ENCODE measurements at places on chromosomes 11 and 22. TPM values are rescaled to one million over a fixed set of nuclear protein-coding genes. Genes with fewer than 3 reads are reported as not detected.
A peak's percentile ranks its signal among the peaks of the same experiment; 100 is the strongest.

- DNase-seq = no peak
Observed at GRCh38 chr11:115217726-115218311, 286.4 kb downstream of the CADM1 start.

GRCh38 chr22:49113758-49114157 lies 713.9 kb downstream of the BRD1 start:
- no peak for DNase-seq

RHOG gene
- 33.3 TPM for total RNA-seq

GRCh38 chr11:35914816-35915215 lies 29.0 kb upstream of the LDLRAD3 start:
- DNase-seq = no peak

TM7SF2 gene
- total RNA-seq = 53.2 TPM

DNA sequence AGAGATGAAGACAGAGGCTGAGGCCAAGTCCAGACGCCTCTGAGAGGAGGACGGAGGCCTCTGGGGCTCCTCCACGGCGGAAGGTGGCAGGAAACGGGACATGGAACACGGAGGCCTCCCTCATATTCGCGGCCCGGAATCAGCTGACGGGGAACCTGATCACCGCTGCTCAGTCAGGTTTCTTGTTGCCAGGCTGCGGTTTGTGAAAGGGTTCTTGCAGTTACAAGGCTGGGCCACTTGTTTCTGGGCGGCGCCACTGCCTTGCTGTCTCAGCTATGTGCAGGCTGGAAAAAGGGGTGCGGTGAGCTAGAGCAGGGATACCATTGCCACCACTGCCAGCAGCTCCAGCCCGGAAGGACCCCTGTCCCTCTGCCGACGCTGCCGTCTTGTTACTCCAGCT lies 10.0 kb upstream of the MMP1 start:
- no peak for DNase-seq

GRCh38 chr11:115656669-115657068 lies 152.5 kb upstream of the CADM1 start:
- no peak for DNase-seq

PNPLA5 gene
- total RNA-seq = not detected

GRCh38 chr11:59759900-59760299 lies 4.7 kb downstream of the STX3 start:
- no peak for DNase-seq

DNA sequence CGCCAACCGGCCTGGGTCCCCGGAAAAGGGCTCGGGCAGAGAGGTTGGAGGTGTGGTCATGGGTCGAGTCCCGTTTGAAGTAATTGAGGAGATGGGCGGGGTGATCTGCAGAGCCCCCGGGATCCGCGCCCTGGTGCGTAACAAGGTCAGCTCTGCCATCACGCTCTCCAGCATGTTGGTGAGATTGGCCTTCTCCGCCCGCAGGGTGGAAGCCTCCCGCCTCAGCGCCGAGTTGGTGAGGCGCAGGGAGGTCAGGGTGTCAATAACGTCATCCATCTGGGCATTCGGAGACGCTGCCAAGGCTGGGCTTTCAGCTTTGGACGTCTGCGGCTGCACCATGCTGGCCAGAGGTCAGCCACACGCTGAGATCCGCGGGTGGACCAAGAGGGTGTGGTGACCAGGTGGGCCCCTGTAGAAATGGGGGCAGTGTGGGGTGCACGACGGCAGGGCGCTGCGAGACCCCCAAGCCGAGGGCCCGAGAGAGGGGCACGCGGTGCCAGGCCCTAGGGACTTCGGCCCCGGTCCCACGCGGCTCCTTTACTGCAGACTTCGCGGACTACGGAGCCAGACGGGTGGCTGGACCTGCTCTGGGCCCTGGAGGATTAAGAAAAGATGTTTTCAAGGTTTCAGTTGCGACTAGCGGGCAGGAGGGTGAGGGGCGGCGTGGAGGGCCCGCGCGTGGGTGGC lies 672 bp downstream of the RTL6 start:
- peak; percentile 67 for DNase-seq

DNA sequence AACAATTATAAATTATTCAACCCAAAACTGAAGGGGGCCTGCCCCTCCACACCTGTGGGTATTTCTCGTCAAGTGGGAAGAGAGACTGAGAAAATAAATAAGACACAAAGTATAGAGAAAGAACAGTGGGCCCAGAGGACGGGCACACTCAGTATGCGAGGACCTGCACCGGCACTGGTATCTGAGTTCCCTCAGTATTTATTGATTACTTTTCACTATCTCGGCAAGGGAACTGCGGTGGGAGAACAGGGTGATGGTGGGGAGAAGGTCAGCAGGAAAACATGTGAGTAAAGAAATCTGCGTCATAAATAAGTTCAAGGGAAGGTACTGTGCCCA lies 3.2 kb downstream of the C11orf54 start:
- DNase-seq = no peak

GRCh38 chr11:14212986-14213385 lies 146.0 kb downstream of the RRAS2 start:
- DNase-seq = no peak

DNA sequence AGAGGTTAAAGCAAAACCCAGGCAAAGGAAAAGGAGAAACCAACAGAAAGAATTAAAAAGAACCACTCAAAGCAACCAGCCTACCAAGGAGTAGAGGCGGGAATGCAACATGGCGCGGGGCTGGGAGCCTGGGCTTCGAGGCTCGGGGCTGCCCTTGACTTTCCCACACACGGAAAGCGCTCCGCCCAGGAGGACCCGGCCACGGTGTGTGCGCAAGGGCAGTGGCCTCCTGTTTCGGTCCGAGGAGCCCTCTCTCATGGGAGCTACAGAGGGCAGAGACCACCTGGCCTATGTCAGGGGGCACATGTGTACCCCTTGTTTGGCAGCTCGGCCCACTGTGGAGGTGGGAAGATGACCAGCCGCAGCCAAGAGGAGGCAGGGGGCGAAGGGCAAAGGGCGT lies 55.9 kb downstream of the APOL1 start:
- no peak for DNase-seq

SEZ6L gene
- total RNA-seq = 0.13 TPM

SCUBE2 gene
- 4.4 TPM for total RNA-seq

DNA sequence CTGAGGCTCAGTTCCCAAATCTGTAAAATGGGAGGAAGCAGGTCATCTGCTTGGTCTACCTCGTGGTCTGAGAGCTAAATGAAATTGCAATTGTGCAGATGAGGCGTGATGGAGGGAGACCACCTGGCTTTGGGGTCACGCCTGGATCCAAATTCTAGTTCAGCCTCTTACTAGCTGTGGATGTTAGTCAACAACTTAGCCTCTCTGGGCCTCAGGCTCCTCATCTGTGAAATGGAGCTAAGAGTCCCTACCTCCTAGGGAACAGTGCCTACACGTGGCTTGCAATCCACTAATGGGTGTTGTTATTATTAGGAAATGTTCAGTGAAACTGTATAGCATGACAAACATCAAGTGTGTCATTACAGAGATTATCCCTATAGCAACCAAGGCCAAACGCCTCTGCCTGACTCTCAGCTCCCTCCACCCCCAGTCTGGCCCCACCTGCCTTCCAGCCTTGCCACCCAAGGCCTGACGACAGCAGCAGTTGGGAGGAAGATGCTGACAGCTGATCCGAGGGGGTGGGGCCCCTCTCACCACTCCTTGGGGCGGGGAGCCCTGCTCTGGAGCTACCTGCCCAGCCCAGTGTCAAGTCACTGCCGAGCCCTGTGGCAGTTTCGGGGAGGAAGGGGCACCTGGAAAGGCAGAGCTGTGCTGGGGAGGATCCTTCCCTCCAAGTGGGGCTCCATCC lies 1.7 kb upstream of the RHOD start:
- DNase-seq = peak; percentile 70

TBX10 gene
- total RNA-seq = not detected

- DNase-seq = no peak
Observed at GRCh38 chr11:35631891-35632290, 13.6 kb downstream of the FJX1 start.

DNA sequence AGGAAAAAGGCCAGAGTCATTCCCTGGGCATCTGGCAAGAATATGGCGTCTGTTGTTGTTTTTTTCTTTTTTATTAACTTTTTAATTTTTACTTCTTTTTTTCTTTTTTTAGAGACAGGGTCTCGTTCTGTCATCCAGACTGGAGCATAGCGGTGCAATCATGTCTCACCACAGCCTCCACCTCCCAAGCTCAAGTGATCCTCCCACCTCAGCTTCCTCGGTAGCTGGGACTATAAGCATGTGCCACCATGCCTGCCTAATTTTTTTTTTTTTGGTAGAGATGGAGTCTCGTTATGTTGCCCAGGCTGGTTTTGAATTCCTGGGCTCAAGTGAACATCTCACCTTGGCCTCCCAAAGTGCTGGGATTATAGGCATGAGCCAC lies 54.0 kb upstream of the PRDM11 start:
- DNase-seq = no peak

- no peak for DNase-seq
Observed at GRCh38 chr11:35781861-35782470, 119.4 kb downstream of the TRIM44 start.

- peak; percentile 47 for DNase-seq
Observed at GRCh38 chr22:22752556-22753477, 108.4 kb downstream of the GGTLC2 start.

- DNase-seq = no peak
Observed at GRCh38 chr11:95413761-95414160, 182.8 kb upstream of the SESN3 start.

UPB1 gene
- total RNA-seq = 2.3 TPM

DNA sequence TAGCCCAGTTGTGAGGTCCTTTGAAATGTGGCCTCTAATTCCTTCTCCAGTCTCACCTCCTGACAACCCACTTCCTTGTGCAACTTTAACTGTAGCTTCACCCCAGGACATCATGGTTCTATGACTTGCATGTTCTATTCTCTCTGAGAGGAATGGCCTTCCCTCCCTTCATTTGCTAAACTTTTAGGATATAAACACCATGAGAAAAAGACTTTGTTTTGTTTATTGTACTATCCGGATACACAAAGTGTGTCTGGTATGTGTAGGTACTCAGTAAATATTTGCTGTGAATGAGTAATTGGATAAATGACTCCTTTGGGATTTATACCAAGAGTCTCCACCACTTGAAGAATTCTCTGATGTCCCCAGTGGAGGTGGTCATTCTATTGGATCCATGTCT lies 547.6 kb downstream of the INSC start:
- DNase-seq = no peak

- no peak for DNase-seq
Observed at GRCh38 chr11:8640267-8640906, 42.1 kb downstream of the TRIM66 start.

RBMXL2 gene
- total RNA-seq = not detected

HRAS gene
- total RNA-seq = 47.9 TPM

DNA sequence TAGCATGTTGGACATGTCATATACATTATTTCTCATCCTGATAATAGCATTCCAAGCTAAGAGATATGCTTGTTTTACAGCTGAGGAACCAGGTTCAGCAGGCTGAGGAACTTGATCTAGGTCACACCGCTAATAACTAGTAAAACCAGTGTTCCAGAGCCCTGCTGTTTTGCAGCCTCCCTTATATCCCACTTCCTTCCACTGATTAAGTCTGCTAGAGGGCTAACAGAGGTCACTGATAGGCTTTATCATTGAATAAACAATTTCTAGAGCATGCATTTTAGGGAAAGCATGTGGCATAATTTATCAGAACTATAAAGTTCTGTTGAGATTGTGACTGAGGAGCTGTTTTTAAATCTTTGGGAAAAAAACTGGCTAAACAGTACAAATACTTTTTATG lies 54.0 kb downstream of the UVRAG start:
- no peak for DNase-seq

GRCh38 chr22:19036229-19036522 lies 86.0 kb downstream of the DGCR2 start:
- DNase-seq = no peak

SYT7 gene
- total RNA-seq = 36.7 TPM

GRCh38 chr11:70210051-70210501 lies 7.0 kb downstream of the FADD start:
- no peak for DNase-seq

- DNase-seq = no peak
Observed at GRCh38 chr22:44888491-44889254, 121.1 kb downstream of the PHF21B start.

RIMBP3C gene
- total RNA-seq = 0.05 TPM

DNA sequence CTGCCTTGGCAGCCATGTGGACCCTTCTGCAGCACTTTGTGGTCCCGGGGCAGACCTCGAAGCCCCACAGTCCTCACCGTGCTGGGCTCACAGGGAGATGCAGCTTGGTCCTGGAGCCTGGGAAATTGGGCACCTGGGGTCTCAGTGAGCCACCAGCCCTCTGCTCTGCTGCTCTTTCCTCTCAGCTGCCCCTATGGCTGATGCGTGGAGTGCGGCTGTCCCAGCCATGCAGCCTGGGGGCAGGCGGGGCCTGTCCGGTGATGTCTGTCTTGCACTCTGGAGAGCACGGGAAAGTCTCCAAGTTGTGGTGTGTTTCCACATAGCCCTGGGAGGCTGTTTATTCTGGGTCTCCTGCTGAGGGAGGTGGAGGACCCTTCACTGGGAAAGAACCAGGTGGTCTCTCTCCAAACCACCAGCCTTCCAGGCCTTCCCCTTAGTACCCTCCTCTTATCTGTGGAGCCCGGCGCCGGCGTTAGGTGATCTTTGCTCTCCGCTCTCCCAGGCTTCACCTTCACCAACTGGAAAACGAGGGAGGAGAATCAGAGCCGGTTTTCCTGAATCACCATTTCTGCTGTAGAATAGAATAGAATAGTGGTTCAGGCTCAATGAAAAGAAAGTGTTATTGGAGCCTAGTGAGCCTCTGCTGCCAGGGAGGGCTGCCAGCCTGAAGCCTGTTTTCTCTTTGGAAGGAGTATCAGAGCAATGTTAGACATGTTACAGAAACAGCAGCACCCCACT lies 41.2 kb upstream of the GRAMD4 start:
- DNase-seq = peak; percentile 75

DGAT2 gene
- 131 TPM for total RNA-seq

GRCh38 chr22:19962909-19963806 lies 21.5 kb upstream of the TXNRD2 start:
- DNase-seq = no peak

PHETA2 gene
- 8.7 TPM for total RNA-seq

MYOD1 gene
- not detected for total RNA-seq

PGR gene
- 5.5 TPM for total RNA-seq

GRCh38 chr11:45817191-45817590 lies 12.2 kb downstream of the SLC35C1 start:
- DNase-seq = no peak

- no peak for DNase-seq
Observed at GRCh38 chr11:67611165-67611564, 4.4 kb downstream of the NDUFV1 start.

- DNase-seq = no peak
Observed at GRCh38 chr11:72433455-72434036, 785 bp downstream of the CLPB start.

UEVLD gene
- total RNA-seq = 17.6 TPM

- DNase-seq = no peak
Observed at GRCh38 chr11:15562230-15562629, 447.5 kb downstream of the INSC start.

TSKU gene
- total RNA-seq = 33.3 TPM

All from left cardiac atrium (tissue), 4 donors.